Mammary epithelial cell (primary cell): ENCODE measurements at places on chromosomes 12 and 14.

GRCh38 chr12:44379831-44380230, 496.3 kb downstream of the NELL2 start:
- DNase-seq: no peak

DNA sequence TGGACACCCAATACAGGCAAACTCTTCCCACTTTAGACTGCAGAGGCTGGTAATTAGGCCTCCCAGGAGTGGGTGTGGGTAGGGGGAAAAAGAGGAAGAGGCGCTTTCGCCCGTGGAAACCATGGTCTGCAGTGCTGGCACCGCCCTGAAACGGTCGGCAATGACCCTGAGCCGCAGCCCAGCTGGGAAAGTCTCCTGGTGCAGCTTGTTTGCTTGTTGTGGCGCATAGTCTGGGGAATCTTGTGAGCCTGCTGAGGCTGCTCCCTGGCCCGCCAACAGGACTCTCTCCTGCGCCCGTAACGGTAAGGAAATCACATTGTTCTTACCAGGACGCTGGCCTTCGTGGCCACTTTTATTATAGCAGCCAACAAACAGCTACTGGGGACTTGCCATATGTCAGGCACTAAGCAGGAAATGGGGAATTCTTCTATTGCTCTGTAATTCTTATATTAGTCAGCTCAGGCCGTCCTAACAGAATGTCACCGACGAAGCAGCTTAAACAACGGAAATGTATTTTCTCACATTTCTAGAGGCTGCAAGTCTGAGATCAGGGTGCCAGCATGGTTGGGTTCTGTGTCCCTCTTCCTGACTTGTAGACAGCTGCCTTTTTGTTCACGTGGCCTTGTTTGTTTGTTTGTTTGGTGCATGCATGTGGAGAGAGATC, 52.5 kb upstream of the RIN3 start:
- DNase-seq: no peak

- DNase-seq: no peak
Observed at GRCh38 chr12:98894412-98895085, 249.5 kb downstream of the APAF1 start.

DNA sequence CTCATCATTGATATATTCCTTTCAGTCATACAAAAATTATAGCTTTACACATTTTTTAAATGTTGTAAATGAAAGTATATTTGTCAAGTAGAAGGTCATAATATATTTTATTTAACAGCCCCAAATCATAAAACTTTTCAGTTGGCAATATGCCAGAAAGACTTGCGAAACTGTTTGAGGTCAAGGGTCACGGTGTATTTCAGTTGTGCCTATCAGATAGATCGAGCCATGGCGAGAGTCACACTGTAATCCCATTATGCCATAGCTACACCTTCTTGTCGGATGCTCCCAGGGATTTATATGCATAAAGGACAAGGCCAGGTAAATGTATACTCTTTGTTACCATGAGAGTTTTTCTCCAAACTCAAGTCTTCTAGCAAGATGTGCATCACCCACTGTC, 26.7 kb upstream of the G2E3 start:
- no peak for DNase-seq

- no peak for DNase-seq
Observed at GRCh38 chr14:93974833-93975232, 1.5 kb downstream of the ASB2 start.

GRCh38 chr12:129631316-129631715, 272.5 kb downstream of the TMEM132D start:
- no peak for DNase-seq

DNA sequence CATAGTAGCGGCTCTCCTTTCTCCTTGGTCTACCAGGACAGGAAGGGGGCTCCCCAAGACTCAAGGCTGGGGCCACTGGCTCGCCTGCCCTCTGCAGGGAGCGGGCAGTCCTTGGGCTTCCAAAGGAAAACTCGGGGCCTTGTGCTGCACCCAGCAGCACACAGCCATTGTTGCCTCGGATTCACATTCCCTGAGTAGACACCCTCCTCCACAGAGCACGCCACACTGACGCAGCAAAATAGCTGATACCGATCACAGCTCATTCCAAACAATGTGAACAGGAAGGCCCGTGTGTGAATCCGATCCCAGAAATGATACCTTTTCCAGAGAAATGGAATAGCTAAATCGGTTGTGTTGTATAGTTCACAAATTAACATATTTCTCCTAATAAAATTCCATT, 65.1 kb upstream of the DYNC1H1 start:
- DNase-seq: no peak

DNA sequence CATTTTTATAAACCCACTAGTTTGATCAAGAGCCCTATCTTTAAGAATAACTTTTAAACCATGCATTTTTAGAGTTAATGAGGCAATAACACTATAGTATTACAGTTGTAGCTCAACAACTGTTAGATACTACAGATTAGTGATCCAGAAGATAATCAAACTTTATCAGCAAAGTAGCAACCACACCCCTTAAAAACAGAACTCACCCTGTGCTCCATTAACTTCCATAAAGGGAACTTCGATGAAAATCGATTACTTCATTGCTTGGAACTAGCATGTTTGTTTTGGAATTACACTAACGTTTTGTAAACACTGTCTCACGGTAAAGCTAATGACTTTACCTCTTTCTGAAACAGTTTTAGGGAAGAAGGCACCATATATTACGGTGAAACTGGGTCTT, 1.4 kb downstream of the SGPP1 start:
- no peak for DNase-seq

GRCh38 chr14:103247169-103247606, 86.8 kb upstream of the EIF5 start:
- no peak for DNase-seq

- DNase-seq: no peak
Observed at GRCh38 chr14:72075649-72076334, 143.6 kb downstream of the RGS6 start.

GRCh38 chr12:56590237-56590830, 39.8 kb downstream of the BAZ2A start:
- DNase-seq: peak; percentile 43

- DNase-seq: peak; percentile 63
Observed at GRCh38 chr12:69570545-69571399, 14.5 kb upstream of the CCT2 start.

- no peak for DNase-seq
Observed at GRCh38 chr12:115208098-115208497, 524.1 kb upstream of the TBX3 start.

DNA sequence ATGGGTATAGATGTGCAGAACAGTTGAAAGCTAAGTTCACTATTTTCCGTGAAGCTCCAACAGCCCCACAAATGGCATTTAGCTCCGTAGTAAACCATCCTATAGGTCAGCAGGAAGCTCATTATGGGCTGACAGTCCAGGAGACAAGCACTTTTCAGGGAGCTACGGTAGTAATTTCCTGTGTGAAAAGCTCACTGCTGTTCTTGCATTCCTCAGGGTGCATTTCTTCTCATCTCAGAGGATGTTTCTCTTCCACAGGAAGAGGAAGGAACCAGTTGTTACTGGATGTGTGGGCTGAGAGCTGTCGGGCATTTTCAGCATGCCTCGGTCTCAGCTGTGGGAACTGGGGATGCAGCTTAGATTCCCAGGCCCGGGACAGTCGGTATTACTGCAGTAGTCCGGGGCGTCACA, 72.8 kb downstream of the GALNT4 start:
- peak; percentile 74 for DNase-seq

DNA sequence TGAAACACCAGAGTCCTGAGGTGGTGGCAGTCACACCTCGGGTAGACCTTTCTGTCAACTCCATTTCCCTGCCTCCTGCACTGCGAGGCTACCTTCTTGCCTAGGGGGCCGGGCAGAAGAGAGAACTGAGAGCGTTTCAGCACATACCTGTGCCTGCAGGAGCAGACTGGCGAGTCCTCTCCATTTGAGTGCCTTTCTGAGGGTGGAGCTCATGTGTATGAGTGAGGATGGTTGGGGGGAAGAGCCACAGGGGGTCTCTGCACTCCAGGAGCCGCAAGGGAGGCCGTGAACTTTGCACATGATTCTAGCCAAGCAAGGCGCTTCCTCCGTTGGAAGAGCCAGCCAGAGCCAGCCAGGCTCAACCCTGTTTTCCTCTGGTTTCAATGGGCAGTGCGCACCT, 31.0 kb upstream of the CCND2 start:
- DNase-seq: no peak

- no peak for DNase-seq
Observed at GRCh38 chr12:94731733-94732360, 81.5 kb upstream of the TMCC3 start.

DNA sequence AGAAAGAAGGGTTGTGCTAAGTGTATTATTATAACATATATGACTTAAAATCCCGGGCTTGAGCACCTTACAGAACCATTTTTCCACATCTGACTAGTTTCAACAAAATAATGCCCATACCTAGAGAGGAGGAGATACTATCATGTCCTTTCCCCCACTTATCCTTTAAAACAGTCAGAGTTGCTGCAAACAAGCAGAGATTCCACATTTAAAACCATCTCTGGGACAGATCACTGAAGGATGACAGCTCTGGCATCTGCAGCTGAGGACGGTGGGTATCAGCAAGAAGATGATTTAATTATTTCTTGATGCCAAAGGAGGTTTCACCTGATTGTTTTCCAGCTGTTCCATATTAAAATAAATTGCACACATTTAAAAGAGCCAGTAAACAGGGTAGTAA, 328.0 kb upstream of the TMTC1 start:
- no peak for DNase-seq

- no peak for DNase-seq
Observed at GRCh38 chr14:57865066-57865402, 858 bp downstream of the SLC35F4 start.

GRCh38 chr12:10111451-10111850, 12.7 kb upstream of the CLEC1A start:
- no peak for DNase-seq

GRCh38 chr14:88551094-88551870, 3.5 kb downstream of the PTPN21 start:
- peak; percentile 82 for DNase-seq

- DNase-seq: no peak
Observed at GRCh38 chr12:47433876-47434275, 272.0 kb downstream of the RPAP3 start.

GRCh38 chr14:84527706-84528105, 1002.2 kb upstream of the FLRT2 start:
- DNase-seq: no peak

- DNase-seq: no peak
Observed at GRCh38 chr14:89572596-89573398, 155.8 kb upstream of the FOXN3 start.

GRCh38 chr12:20722142-20722541, 27.0 kb downstream of the SLCO1C1 start:
- DNase-seq: no peak

- DNase-seq: peak; percentile 86
Observed at GRCh38 chr12:53099071-53099882, 1.8 kb downstream of the IGFBP6 start.

DNA sequence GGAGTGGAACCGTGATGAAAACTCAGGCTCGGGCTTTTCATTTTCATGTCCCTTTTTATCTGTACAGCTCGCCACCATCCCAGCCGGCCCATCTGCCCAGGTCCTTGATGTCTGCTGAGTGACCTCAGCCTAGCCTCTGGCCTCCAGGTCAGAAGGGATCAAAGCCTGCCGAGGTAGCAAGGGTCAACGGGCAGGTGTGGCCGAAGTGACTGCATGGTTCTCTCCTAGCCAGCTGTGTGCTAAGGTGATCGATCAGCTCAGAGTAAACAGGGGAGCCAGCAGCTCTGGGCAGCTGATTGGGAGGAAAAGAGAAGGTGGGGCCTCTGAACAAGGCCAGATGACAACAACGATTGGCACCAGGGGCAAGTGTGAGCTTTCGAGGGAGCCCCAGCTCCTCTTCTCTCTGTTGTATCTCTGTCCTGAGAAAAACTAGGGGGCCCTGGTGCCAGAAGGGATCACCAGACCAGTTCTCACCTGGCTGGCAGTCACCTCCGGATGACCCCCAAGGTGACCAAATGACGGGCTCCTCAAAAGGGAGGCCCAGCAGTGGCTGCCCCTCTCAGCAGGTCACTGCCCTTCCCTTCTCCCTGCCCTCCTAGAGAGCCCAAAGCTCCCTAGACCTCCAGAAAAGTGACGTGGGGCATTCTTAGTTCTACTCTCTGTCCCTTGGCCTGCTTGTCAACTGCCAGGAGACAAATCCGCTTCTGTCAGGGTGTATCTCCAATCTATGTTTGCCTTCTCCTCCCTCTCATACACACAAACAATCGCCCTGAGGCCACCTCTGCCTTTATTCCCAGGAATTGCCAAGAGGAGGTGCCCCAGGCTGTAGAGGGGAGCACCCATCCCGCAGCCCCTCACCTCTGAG, 3.4 kb downstream of the SLC6A12 start:
- DNase-seq: no peak

DNA sequence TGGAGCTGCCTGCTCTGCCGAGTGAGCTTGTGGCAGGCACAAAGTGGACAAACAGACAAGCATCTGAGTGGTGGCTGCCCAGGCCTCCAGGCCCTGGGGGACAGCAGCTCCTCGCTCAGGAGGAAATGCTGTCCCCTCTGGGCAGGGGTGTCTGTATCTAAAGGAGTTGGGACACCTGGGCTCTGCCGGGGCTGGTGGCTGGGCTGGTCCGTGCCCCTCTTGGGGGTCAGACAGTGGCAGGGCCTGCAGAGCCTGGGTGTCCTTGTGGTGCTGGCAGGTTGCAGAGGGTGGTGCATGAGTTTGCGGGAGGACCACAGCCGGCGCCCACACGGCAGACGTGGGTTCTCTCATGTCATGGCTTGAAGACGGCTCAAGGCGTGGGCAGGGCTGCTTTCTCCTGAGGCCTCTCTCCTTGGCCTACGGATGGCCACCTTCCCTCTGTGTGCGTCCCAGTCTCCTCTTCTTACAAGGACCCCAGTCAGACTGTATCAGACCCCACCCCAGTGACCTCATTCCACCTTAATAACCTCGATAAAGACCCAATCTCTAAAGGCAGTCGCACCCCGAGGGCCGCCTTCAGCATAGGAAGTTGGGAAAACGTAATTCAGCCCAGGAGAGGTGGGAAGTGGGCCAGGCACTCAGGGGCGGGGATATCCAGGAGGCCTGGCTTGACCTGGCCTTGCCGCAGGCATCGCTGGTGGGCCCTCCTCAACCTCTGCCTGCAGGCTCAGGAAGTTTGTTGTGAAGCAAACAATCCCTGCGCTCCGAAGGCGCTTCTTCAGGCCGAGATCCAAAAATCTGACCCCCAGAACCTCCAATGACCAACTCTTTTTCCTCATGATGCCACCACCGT, 110.0 kb downstream of the KIF26A start:
- no peak for DNase-seq

GRCh38 chr14:99619835-99620834, 16.1 kb upstream of the CCDC85C start:
- DNase-seq: no peak

DNA sequence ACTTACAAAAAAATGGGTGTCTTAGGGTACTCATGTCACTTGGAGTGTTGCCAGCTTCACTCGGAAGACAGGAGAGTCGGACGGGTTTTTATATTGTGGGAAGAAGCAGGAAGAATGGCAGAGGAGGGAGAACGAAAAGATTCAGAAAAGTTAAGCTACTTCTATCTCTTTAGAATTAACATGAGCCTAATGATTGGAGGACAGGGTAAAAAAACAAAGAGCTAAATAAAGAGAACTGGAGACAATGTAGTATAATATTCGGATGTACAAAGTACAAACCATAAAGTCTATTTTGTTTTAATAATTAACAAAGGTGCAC, 43.9 kb downstream of the EFCAB11 start:
- no peak for DNase-seq
